ENCODE measurements at places on chromosomes 1 and 21.
A peak's percentile ranks its signal among the peaks of the same experiment; 100 is the strongest.

GRCh38 chr1:47756411-47756810, 240.8 kb downstream of the TRABD2B start:
- no peak for DNase-seq

DNA sequence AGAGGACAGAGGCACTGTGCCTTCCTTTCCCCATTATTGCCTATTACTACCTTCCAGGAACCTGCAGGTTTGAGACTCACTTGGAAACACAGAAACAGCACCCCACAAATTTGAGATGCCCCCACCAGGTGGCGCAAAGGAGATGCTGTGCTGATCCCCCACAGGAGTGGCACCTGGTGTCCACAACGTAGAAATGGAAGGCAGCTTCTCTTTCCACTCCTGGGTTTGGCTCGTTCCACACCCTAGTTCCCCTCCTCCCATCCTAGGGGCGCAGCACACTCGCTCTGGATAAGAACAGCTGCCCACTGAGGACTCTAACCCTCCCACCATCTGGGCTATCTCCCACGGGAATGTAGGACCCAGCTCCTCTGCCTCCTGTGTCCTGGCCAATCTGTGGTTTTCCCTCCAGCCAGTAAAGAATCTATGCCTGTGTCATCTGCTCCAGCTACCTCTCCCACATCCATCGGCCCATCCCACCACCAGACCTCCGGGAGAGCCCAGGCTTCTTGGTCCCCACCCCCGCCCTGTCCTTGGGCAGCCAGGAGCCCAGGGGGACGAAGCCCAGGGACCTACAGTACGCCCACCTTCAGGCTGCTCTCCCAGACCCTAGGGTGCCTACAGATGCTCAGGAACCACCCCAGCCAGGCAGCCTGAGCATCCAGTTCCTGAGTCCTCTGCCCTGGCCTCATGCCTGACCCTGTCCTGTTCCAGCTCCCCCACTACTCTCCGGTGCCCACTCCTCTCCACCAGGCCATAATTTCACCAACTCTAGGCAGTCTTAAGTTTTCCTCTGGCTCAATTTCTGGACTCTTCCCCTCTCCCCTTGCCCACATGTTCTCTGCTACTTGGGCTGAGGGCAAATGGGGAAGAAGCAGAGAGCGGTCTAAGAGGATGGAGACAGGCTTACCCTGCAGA, 549 bp downstream of the THBS3 start:
- DNase-seq, result peak; percentile 85

DNA sequence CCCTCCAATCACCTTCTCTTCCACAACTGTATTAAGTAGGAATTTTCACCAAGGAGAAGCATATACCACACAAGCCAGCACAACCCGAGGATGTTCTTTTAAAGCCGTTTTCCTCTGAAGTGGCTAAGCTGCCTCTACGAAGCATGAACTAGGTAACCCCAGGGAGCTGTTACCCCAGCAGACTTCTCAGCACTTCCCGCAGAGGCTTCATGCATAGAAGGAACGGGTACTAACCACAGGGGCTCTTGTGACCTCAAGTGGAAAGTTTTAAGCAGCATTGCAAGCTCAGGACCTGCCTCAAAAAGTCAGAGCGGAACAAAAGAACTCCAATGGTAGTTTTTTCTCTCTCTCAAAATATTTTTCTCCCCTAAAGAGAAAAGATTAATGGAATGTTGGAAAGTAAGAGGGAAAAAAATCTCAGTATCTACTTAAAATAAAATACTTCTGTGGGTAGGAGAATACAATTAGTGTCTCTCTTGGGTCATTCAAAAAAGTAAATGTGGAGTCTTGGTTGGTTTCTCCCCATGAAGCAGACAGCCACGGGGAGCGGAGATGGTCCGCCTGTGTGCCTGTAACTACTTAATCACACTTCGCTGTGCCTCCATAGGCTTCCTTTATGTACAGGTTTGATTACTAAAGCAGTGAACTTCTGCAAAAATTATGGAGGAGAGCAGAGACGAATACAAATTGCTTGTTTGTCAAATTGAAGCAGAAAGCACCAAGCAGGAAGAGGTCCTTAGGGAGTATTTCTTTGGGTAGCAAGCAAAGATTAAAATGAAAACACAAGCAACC, 40.9 kb downstream of the STX6 start:
- DNase-seq, result no peak

- no peak for DNase-seq
Observed at GRCh38 chr1:212987702-212988322, 27.9 kb downstream of the ANGEL2 start.

- no peak for DNase-seq
Observed at GRCh38 chr21:33522297-33522952, 19.5 kb downstream of the GART start.

DNA sequence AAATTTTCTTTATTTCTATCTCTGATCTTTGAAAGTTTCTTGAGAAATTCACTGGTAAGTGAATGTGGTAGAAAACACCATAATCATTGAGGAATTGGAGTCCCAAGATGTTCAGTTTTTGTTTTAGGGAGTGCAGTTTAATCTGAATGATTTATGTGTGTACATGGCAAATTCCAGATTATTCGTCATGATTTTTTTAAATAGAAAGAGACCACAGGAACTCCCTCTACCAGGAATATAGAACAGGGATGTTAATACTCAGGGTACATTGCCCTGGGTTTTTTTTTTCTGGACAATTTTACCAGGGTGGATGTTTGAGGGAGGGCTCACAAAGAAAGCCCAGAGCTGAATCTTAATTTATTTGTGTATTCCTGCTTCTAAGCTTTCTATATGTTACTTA, 109.0 kb downstream of the VPS13D start:
- DNase-seq, result no peak

- no peak for DNase-seq
Observed at GRCh38 chr1:236353813-236354212, 40.3 kb upstream of the EDARADD start.

DNA sequence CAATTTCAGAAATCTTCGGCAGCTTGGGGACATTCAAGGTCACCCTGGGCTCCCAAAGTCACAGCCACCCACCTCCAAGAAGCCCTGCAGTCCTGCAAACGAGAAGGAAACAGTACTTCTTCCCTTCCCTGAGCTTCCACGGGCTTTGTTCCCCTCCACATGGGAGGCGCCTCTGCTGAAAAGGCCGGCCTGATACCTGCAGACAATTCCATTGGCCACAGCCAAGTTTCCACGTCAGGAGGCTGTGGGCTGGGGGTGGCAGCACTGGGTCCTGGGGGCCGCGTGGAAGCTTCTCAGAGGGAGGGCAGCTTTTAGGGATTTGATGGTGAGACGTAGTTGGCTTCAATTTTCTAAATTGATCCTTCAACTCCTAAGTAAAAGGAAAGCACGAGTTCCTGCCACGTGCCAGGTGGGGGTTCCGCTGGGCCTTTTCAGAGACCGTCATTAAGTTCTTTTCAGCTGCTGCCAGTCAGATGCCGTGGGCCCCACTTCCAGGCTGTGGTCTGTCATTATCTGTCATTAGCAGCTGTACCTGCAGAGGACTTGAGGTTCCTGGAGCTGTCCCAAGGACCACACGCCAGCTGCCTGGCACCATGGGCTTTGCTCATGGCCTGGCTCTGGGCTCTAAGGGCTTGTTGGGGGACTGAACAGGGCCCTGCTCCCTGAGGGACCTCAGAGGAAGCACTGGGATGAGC, 98.7 kb downstream of the CRYAA start:
- DNase-seq, result peak; percentile 76

DNA sequence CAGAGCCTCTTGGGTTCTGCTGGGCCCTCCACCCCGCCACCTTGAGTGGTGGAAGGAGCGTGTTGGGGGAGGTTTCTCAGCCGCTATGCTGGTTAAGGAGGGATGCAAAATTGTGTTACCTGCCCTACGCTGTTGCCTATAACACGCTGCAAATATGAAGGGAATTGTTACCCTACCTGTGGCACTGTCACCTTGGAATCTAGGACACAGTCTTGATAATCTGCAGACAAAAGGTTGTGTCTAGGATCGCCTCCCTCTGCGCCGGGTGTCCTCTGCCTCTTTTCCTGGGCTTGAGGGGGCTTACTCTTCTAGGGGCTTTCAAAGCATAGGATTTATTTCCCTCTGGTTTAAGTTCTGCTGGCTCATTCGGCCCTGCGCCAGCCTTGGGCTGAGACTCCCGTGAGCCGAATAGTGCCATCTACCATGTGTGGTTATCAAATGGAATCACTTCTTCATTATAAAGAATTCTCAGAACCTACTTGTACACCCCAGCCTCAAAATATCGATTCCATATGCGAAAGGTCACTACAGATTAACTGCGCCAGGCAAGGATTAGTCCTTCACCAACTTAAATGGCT, 697 bp downstream of the SLC22A15 start:
- peak; percentile 54 for DNase-seq

DNA sequence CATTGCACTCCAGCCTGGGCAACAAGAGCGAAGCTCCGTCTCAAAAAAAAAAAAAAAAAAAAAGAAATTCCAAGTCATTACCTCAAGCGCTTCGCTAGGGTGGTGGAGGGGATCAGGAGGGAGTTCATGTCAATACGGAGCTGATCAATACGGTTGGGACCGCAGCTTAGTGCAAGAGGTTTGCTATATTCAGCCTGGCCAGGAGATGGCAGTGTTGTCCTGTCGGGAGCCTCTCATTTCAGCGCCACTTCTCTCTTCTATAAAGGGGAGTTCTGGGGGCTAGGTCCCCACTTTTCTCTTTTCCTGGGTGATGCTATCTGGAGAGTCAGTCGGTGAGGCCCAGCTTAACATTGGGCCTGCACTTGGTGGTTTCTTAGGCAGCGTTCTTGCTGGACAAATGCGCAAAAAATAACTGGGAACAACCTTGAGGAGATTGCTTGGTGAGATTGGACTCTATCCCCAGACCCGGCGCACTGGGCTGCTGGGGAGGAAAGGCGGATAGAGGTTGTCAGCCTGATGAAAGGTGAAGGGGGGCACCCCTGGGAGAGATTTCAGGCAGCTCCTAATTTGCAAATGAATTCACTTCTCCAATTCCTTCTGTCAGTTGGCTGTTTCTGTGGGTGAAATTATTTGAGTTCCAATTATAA, 40.4 kb downstream of the KIAA0040 start:
- DNase-seq, result peak; percentile 93

- DNase-seq, result no peak
Observed at GRCh38 chr1:235127732-235128455, 743 bp downstream of the TOMM20 start.

GRCh38 chr1:89351597-89352311, 12.1 kb upstream of the GBP6 start:
- no peak for DNase-seq

GRCh38 chr21:25589887-25590286, 17.4 kb downstream of the MRPL39 start:
- DNase-seq, result no peak

Measured in posterior cingulate gyrus (tissue), 11 donors.